Stimulated activated CD4-positive, alpha-beta T cell treated with anti-CD3 and anti-CD28 coated beads, Interleukin-1b, Interleukin-23, amount 100 ng/mL, for 1 hour (primary cell): ENCODE measurements at places on chromosomes 5 and 9.

- DNase-seq: no peak
Observed at GRCh38 chr5:123997064-123997461, 485.1 kb downstream of the CSNK1G3 start.

DNA sequence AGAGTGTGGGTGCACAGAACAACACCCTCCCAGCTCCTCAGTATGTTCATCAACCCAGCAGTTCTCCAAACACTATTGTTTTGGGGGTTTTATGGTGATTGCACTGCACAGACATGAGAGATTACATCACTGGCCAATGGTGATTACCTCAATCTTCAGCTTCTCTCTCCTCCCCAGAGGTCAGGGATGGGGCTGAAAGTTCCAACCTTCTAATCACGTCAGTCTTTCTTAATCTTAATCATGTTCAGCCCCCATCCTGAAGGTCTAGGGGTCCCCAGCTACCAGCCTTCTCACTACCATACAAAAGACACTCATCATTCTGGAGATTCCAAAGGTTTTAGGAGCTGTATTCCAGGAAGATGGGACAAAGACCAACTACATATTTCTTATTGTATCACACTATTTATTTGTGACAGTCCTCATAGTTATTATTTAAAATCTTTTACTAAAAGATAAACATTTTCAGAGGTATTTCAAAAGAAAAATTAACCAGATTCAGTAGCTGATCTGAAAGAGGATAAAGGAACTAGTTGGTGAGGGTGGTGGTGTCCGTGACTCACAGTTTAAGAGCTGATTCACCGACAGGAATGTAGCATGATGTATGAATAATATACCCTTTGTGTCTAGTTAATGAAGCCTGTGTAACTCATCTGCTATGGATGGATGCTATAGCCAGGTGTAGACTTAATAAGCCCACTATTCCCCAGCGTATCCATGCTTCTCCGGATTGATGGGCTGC is 35.6 kb downstream of the RASEF start:
- no peak for DNase-seq

DNA sequence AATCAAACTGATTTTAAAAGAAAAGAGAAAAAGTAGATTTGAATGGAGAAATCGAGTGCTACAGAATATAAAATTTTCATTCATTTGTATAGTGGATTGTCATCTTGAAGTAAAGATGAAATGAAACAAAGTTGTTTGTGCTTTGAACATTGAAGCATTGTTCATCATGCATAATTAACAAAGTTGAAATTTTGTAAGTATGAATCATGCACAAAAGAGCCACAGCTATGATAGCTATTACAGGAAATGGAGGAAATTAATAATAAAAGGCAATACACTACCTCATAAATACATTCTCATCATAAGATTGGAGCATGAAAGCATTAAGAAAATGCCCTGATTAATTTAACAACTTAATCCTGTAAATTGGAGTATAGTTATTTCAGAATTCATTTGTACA is 153.4 kb upstream of the TLX3 start:
- no peak for DNase-seq

- no peak for DNase-seq
Observed at GRCh38 chr5:61465066-61465465, 133.0 kb downstream of the ZSWIM6 start.

DNA sequence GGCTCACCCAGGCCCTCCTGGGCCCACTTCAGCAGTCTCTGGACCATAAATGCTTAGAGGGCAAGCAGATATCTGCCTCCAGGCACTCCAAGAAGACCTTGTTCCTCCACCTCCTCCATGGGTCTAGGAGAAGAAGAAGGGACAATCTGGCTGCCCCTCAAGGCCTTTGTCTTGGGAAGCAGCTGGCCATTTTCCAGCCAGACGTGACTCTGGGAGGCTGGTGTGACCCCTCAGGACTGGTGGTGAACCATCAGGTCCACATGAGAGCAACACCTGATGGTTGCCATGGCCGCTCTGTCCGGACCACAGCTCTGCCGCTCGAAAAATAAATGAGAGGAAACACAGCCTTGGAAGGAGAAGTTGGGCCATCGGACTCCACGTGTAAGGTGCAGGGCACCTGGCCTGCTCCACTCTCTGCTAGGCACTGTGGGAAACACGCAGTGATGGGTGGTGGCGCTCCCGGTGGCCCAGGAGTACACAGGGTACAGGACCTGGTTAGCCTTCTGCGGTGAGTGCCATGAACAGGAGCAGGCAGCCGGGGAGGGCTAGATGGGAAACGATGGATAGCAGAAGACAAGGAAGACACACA is 3.0 kb upstream of the COL5A1 start:
- DNase-seq: no peak

- no peak for DNase-seq
Observed at GRCh38 chr5:123474228-123474627, 37.7 kb upstream of the CSNK1G3 start.

GRCh38 chr5:73751254-73751914 is 125.4 kb downstream of the ARHGEF28 start:
- DNase-seq: no peak

- no peak for DNase-seq
Observed at GRCh38 chr5:125044491-125045282, 298.2 kb upstream of the ZNF608 start.

DNA sequence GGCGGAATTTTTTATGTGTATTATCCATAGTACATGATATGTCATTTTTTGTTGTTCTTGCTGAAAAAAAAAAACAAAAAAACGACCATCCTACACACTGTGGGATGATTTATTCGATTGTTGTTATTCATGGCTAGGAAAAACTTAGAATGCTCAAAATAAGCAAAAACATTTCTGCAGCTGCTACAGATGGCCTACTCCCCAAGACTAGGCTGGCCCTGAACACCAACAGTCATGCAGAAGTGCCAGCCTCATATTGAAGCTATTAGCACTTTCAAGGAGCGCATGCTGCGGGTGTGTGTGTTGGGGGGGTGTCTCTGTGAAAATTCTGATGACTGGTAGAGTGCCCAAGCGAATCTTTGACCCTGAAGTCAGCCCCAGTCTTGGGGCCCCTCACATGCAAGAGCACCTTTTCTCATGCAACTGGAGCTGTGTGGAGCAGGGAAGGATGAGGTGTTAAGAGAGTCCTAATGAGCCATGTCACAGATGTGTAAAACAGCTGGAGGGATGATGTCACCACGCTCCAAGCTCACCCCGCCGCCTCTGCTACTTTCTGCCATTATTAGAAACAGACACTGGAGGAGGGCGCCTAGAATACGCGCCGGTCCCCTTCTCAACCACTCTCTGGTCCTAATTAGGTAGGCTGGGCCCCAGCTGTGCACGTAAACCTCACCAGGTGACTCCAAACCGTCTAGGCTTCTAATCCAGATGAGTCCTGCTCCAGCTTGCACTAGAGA is 61.0 kb upstream of the SMIM23 start:
- DNase-seq: no peak

- no peak for DNase-seq
Observed at GRCh38 chr5:54807421-54807820, 178.0 kb downstream of the ESM1 start.

GRCh38 chr9:127218818-127219217 is 45.8 kb upstream of the GARNL3 start:
- DNase-seq: no peak

- DNase-seq: no peak
Observed at GRCh38 chr5:93874080-93874479, 132.7 kb upstream of the POU5F2 start.

DNA sequence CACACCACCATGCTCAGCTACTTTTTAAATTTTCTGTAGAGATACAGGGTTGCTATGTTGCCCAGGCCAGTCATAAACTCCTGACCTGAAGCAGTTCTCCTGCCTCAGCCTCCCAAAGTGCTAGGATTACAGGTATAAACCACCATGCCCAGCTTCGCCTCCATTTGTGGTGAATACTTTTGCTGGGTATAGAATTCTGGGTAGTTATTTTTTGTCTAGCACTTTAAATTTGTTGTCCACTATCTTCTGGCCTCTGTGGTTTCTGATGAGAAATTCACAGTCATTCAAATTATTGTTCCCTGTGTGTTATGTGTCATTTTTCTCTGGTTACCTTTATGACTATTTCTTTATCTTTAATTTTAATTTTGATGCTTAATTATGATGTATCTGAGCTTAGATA is 57.7 kb upstream of the EXOC3 start:
- no peak for DNase-seq
